ENCODE measurements at places on chromosomes 4 and X. TPM values are rescaled to one million over a fixed set of nuclear protein-coding genes. Genes with fewer than 3 reads are reported as not detected.

DNA sequence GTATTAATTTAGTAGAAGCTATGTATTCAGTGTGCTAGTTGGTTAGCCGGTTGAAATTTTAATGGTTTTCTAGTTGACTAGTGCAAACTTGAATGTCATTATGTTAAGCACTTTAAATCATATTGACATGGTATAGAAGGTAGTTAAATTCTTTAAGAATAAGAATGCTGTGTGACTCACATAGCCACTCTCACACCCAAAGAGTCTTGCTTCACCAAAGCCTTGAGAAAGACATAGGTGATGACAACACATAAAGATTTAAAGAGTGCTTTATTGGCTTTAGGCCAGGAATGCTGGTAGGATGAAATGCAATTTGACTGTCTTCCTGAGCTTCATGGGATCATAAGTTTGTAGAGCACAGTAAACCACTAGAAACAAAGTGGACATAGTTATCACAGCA is 85.3 kb downstream of the DCAF8L2 start:
- DNase-seq = no peak

Gene TSPAN6
- polyA plus RNA-seq = 158 TPM

GRCh38 chr4:174592985-174593335 is 70.7 kb upstream of the HPGD start:
- DNase-seq = no peak

Gene MAGEA4
- not detected for polyA plus RNA-seq

Gene HPSE
- polyA plus RNA-seq = 0.95 TPM

- DNase-seq = no peak
Measured at GRCh38 chr4:101910786-101911373, 120.3 kb downstream of the BANK1 start.

Gene GPR78
- 0.37 TPM for polyA plus RNA-seq

DNA sequence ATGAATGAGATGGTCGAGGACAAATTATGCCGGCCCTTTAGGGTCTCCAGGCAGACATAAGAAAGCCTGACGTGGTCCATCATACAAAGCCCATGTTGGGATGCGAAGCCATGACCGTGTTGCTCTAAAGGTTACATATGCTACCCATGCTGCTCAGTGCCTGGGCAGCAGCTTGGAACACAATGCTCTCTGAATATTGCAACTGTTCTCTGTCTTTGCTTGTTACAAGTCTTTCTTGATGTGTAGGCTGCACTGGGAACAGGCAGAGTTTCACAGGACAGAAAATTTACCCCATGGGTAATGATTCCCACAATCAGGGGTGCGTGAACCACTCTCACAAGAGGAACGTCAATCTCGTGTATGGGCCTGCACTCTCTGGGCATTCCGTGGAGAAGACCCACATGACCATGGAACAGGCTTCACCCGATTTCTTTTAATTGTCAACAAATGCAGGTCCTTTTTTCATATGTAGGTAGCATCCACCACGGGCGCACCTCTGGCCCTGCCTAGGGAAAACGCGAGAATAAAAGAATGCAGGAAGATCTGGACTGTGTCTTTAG is 66.3 kb downstream of the NBDY start:
- no peak for DNase-seq

- DNase-seq = no peak
Measured at GRCh38 chr4:127188847-127189246, 443.9 kb upstream of the INTU start.

DNA sequence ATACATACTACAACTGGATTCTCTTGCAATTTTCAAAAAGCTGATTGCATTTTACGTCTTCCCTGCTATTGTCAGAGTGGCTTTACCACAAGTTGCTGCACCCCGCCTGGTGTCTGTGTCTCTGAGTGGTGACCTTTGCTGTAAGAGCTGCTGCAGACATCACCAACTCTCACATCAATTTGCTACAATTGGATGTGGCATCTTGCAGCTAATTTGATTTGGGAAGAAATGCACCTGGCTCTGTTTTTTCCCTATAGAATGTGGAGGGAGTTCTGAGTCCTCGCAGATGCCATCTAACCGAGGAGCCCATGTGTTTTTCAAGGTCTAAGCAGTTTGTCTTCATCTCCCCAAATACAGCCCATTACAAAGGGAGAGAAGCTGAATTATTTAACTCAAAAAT is 73.8 kb upstream of the PHOX2B start:
- no peak for DNase-seq

DNA sequence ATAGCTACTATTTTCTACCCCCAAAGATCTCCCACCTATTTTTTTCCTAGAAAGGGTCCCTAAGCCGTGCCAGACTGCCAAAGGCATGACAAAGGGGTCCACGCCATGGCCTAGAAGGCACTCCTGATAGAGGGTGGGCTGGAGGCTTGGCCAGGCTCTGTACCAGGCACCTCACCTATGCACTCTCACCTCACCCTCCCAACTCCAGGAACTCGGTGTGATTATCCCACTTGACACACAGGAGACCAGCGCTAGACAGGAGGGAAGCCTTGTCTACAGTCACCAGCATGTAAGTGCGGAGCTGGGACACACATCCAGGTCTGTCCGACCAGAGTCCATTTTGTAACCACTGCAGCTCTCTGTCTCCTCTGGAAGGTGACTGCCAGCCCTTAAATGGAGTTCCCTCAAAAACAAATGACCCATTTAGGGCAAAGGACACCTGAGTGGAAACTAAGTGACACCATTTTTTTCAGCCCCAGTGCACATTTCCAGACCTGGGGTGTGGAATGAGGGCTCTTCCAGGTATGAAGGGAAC is 106.4 kb downstream of the RTL5 start:
- DNase-seq = no peak

DNA sequence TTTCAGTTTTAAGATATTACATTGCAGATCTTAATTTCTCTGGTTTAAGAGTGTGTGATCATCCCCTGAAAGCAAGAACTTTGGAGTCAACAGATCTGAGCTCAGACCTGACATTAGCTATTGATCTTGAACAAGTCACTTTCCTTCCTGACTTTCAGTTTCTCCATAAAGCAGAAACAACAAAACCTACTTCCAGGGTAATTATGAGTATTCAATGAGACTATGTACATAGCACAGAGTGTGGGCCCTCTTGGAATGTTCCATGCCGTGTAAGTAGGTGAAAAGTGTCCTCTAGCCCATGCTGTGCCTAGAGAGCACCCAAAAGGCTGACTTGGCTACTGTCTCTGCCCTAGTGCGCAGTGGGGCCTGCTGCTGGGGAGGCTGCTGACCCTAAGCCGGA is 188.0 kb upstream of the RPL34 start:
- no peak for DNase-seq

Gene DAPP1
- 0.81 TPM for polyA plus RNA-seq

GRCh38 chrX:24301806-24302205 is 12.1 kb downstream of the SUPT20HL2 start:
- DNase-seq = no peak
